ENCODE measurements at places on chromosomes 7 and 10.

- H3K4me1 ChIP-seq, result no peaks in the 10 kb centered on the region
- no peaks in the 10 kb centered on the region for H3K27me3 ChIP-seq
- no peaks in the 10 kb centered on the region for H3K36me3 ChIP-seq
- no peak for DNase-seq
- H3K4me3 ChIP-seq, result no peak overlapping the region
These were observed 521.4 kb upstream of the SEMA3D start for GRCh38 chr7:85708221-85708620.

DNA sequence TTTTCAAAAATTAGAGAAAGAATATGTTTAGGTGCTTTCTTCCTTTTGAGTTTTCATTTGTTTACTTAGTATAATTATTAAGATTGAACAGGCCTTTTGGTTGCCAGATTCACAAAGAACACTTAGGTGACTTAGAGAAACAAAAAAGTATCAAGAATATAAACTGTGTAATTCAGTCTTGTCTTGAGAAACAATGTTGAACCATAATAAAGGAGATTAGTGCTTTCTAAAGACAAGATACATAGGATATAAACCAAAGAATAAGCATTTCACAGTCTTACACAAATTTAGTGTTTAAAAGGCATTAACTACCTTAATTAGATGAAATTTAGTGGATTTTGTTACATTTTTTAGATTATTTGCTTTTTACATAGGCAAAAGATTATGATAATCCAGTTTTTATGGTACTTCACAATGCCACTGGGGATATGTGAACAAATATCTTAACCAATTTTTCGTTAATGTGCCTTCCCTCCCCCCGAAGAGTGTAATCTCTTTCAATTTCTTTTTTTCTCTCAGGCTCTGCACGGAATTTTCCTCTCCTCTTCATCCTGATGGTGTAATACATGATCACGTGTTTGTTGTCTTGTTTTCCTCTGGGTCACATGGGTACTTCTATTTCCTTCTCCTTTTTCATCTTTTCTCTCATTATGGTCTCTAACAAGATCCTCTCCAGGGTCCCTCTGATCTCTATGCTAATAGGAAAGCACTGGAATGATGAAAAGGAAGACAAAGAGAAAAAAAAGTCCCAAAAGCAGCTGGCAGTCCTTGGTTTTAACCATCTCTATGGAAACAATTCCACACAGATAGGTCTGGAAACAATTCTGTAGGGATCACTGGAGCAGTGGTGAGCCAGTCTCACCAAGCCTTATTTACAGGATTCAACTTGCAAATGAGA, 3.7 kb upstream of the HNRNPH3 start:
- H3K36me3 ChIP-seq, result no peaks in the 10 kb centered on the region
- no peaks in the 10 kb centered on the region for H3K27me3 ChIP-seq
- no peak for DNase-seq
- peaks cover 2% of the 10 kb centered on the region for H3K4me1 ChIP-seq

- H3K27ac ChIP-seq, result no peak overlapping the region
- H3K4me3 ChIP-seq, result no peak overlapping the region
- H3K27me3 ChIP-seq, result no peaks in the 10 kb centered on the region
- no peaks in the 10 kb centered on the region for H3K4me1 ChIP-seq
- no peak for DNase-seq
These were observed 393 bp downstream of the PLA2G12B start for GRCh38 chr10:72954230-72954595.

DNA sequence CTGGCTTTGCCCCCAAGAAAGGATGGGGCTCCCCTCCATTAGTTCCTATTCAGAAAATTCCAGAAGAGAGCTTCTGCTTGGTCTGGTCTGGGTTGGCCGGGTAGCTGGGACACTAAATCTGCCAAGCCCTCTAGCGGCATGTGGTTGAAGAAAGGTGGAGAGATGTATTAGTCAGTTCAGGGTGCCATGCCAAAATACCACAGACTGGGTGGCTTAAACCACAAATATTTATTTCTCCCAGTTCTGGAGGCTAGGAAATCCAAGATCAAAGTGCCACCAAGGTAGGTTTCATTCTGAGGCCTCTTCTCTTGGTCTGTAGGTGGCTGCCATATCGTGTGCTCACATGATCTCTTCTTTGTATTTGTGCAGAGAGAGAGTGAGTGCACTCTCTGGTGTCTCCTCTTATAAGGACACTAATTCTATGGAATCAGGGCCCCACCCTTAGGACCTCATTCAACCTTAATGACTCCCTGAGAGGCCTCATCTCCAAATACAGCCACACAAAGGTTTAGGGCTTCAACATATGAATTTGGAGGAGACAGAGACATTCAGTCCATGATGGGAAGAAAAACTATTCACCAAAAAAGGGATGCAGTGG, 38.7 kb upstream of the MTPAP start:
- no peaks in the 10 kb centered on the region for H3K4me1 ChIP-seq
- DNase-seq, result no peak
- peaks cover 21% of the 10 kb centered on the region for H3K27me3 ChIP-seq
